ENCODE measurements at places on chromosomes 11 and 22.
A peak's percentile ranks its signal among the peaks of the same experiment; 100 is the strongest.

DNA sequence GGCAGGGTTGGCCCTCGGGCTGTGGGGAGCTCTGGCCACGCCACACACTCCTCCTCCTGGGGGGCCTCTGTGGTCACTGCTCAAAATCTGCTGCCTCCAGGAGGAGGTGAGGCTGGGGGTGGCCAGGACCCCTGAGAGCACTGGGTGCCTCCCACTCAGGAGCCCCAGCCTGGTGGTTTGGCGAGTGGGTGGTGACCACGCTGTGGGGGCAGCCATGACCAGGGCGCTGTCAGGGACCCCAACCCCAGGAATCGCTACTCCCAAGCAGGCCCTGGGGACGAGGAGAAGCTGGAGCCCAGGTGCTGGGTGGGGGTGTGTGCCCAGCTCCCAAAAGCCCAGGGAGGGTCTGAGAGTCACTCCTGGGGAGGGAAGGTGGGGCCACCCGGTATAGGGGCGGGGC lies 30.1 kb downstream of the TSPAN4 start:
- DNase-seq: no peak

GRCh38 chr11:132318421-132319157 lies 948.2 kb downstream of the NTM start:
- DNase-seq: peak; percentile 71

DNA sequence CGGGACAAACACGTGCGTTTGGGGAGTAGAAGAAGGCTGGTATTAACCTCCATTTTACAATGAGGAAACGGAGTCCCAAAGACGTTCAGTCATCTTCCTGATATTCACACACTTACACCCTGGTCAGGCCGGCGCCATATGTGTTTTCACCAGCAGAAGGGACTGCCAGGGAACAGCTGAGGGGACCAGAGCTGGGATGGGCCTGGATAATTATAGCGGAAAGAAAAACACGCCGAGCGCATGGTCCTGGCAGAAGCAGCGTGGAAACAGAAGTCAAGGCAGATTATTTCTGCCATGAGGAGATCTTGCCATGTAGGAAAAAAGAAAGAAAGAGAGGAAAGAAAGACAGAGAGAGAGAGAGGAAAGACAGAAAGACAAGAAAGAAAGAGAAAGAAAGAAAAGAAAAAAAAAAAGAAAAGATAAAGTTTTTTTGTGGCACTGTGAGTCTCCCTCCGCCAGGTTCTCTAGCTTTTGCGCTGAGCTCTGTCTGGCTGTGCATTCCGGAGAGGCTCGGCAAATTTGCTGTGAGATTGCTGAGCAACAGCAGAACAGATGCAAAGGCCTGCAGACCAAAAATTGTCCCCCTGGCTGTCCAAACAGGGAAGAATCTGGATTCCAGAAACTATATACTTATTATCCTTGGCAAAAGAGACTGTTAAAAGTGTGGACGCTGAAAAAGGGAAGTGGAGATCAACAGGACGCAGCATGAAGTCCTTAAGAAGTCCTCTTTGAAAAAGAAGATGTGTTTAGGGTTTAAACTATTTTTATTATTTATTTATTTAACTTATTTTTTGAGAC lies 1.3 kb upstream of the UCP2 start:
- DNase-seq: no peak

GRCh38 chr11:111417011-111417765 lies 38.1 kb upstream of the POU2AF1 start:
- DNase-seq: no peak

GRCh38 chr11:66912361-66912760 lies 45.8 kb downstream of the PC start:
- no peak for DNase-seq

GRCh38 chr11:44949160-44950030 lies 1.3 kb downstream of the TP53I11 start:
- DNase-seq: peak; percentile 62

DNA sequence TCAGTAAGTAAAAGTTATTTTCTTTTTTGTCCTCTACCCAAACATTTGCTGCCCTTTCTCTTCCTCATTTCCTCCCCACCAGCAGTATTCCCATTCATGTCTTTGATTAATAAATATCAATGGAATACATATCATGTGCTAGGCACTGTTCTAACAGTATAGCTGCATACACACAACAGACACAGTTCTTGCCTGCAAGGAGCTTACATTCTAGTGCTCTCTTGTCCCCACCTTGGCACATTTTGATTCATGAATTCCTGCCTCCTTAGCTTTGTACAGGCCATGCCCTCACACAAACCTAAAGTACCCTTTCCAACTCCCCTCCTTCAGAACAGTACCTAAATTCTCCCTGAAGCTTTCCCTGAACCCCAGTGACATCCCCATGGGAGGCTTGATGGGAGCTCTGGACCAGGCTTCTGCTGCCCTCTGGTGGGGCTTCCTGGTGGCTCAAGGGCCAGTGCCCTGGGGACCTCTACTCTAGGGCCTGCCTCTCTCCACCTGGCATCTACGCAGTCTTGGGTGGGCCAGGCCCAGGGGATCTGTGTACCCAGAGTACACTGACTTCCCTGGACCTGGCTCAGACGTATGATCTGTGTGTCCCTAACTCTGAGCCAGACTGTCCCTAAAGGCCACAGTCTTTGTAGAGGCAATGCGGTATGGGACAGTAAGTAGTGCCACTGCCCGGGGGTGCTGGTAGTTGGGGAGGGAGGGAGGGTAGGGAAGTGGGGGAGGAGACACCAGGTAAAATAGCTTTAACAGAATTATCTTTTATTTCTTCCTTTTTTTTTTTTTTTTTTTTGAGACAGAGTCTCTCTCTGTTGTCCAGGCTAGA lies 14.1 kb downstream of the RPS13 start:
- DNase-seq: peak; percentile 71

DNA sequence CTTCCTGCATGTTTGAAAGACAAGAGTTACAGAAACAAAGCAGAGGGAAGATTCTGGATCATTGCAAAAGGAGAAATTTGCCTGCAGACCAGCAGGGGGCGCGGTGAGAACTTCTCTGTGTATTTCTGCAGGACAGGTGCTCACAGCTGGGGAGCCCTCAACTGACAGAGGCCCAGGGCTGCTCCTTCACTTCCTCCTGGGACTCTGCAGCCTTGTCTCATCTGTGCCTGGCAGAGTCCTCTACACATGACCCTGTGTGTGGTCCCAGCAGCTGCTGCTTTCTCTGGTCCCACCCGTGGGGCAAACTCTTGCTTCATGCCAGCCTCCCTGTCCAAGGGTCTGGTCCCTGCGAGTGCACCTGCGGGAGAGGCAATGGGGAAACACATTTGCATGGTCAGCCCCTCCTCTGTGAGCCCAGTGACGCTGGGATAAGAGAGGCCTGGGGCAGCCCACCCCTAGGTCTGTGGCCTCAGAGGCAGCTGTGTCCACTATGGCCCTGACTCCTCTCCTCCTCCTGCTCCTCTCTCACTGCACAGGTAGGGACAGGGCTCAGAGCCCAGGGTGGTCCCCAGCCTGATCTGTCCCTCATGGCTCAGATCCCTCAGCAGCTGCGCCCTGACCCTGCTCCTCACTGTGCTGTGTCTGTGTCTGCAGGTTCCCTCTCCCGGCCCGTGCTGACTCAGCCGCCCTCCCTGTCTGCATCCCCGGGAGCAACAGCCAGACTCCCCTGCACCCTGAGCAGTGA lies 43.2 kb upstream of the VPREB1 start:
- DNase-seq: no peak

- DNase-seq: no peak
These were observed 6.4 kb upstream of the MFRP start for GRCh38 chr11:119352857-119353260.

DNA sequence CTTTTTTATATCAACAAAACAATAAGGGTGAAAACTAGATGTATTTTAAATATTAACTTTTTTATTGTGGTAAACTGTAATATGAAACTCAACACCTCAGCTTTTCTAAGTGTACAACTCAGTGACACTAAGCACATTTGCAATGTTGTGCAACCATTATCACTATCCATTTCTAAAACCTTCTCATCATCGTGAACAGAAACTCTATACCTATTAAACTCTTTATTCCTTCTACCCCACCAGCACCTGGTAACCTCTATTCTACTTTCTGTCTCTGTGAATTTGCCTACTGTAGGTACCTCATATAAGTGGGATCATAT lies 9.4 kb downstream of the HORMAD2 start:
- no peak for DNase-seq
